ENCODE measurements at places on chromosomes 11 and 22. TPM values are rescaled to one million over a fixed set of nuclear protein-coding genes. Genes with fewer than 3 reads are reported as not detected.

DNA sequence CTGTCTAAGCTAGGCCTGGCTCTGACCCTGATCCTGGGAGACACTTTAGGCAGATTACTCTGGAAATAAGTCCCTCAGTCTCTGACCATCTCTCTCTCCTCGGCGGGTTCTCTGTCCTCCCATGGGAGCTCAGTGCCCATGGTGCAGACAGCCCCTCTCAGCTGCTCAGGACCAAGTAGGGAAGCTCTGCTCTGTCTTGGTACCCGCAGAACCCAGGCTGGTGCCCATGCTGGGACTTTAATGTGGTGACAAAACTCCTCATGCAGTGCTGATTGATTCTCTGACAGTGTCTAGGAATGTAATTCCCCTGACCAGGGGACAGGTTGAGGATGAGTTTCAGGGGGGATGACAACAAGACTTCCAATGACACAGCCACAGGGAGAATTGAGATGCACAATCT, 30.3 kb upstream of the GGTLC2 start:
- no peak for DNase-seq
- no peaks in the 10 kb centered on the region for H3K4me1 ChIP-seq
- H3K36me3 ChIP-seq: no peaks in the 10 kb centered on the region

DNA sequence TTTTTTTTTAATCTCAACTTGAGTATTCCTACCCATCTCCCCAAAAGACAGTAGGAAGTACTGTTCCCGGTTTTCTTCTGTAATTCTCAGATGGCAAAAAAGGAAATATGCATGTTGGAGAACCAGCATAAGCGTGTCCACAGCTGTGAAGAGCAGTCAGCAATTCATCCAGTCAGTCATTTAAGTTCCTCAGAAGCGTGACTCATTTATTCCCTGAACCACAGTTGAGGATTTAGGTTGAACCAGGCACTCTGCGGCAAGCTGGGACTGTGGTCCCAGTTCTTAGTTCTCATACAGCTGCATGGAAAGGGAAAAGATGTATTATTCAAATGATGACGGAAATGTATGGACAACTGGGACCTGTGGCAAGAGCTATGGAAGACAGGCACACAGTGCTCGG, 61.0 kb upstream of the MYO18B start:
- no peak for DNase-seq
- H3K4me3 ChIP-seq: no peak overlapping the region
- H3K36me3 ChIP-seq: no peaks in the 10 kb centered on the region
- no peak overlapping the region for H3K27ac ChIP-seq
- H3K4me1 ChIP-seq: no peaks in the 10 kb centered on the region

GRCh38 chr11:10522276-10522675, 18.7 kb downstream of the RNF141 start:
- H3K36me3 ChIP-seq: peaks cover 80% of the 10 kb centered on the region
- H3K27ac ChIP-seq: no peak overlapping the region
- H3K4me3 ChIP-seq: no peak overlapping the region

GRCh38 chr11:20080032-20080685, 80.1 kb downstream of the DBX1 start:
- H3K4me1 ChIP-seq: no peaks in the 10 kb centered on the region
- H3K27me3 ChIP-seq: no peaks in the 10 kb centered on the region
- H3K4me3 ChIP-seq: no peak overlapping the region
- no peak for DNase-seq

DNA sequence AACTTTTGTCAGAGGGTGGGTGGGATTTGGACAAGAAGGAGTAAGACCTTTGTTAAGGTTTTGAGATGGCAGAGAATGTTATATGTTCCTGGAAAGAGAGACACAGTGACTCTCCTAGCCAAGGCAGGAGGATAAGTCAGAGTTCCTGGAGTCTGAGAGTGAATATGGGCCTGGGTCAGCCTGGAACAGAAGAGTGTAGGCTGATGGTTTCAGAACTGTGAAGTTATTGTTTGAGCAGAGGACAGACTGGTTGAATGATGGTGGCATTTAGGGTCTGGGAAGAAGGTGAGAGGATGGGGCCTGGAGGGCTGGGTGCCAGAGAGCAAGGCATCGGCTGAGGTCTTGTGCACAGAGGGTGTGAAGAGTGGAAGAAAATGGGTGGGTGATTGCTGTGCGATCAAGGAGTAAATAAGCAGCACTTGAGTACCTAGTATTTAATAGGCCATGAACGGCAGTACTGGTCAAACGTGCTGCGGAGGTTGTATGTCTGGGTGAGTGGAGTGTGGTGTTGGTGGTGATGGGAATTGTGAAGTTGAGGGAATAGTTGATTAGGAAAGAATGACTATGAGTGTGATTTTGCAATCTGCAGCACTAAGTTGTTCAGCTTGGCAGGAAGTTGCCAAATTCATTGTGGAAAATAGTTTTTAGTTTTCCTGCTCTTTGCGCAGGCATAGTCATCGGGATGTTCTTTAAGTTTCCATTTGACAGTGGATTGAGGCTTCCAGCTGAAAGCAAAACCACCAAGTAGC, 1.8 kb downstream of the PANX1 start:
- no peaks in the 10 kb centered on the region for H3K36me3 ChIP-seq
- H3K4me3 ChIP-seq: peak overlapping the region; percentile 96
- H3K27me3 ChIP-seq: no peaks in the 10 kb centered on the region

GRCh38 chr11:130476200-130476921, 27.9 kb downstream of the ADAMTS15 start:
- no peak overlapping the region for H3K4me3 ChIP-seq
- no peaks in the 10 kb centered on the region for H3K27me3 ChIP-seq
- H3K27ac ChIP-seq: peak overlapping the region; percentile 71
- no peak for DNase-seq

DNA sequence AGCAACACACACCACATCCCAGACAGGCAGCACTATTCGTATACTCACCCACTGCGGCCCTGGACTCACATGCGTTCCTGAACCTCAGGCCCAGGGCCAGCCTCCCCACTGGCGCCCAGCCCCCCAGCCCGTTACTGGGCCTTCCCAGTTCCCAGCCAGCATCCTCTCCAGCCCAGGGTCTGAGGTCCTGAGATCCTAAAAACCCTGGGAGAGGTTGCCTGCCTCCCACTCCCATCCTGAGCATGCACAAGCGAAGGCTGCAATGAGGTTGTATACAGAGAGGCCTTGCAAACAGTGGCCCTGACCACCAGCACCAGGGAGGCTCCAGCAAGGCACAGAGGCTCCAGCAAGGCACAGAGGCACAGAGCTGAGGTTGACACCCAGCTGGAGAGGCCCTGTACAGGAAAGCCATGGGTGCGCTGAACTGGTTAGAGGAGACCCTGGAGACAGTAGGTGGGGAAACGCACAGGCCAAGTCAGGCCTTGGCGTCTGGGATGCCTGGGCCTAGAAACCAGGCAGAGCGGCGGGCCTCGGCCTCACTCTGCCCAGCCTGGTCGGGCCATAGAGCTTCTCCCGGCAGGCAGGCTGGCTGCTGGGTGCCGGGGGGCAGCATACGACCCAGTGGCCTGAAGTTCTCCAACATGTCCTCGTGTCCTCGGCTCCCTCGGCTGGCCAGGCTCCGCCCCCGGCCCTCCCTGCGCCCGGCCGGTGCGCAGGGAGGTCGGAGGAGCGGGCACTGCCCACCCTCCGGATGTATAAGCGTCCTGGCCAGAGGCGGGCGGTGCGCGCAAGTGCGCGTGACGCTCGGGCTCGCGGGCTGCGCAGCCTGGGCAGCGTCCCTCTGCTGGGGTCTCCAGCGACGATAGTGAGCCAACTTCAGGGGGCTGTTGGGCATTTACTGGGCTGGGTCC, 2.3 kb upstream of the TBX1 start:
- no peak for DNase-seq
- H3K4me1 ChIP-seq: peaks cover 22% of the 10 kb centered on the region
- H3K4me3 ChIP-seq: no peak overlapping the region

GRCh38 chr11:72314600-72315392, 70.8 kb upstream of the PHOX2A start:
- no peak overlapping the region for H3K4me3 ChIP-seq
- peaks cover 22% of the 10 kb centered on the region for H3K36me3 ChIP-seq
- no peaks in the 10 kb centered on the region for H3K27me3 ChIP-seq

DNA sequence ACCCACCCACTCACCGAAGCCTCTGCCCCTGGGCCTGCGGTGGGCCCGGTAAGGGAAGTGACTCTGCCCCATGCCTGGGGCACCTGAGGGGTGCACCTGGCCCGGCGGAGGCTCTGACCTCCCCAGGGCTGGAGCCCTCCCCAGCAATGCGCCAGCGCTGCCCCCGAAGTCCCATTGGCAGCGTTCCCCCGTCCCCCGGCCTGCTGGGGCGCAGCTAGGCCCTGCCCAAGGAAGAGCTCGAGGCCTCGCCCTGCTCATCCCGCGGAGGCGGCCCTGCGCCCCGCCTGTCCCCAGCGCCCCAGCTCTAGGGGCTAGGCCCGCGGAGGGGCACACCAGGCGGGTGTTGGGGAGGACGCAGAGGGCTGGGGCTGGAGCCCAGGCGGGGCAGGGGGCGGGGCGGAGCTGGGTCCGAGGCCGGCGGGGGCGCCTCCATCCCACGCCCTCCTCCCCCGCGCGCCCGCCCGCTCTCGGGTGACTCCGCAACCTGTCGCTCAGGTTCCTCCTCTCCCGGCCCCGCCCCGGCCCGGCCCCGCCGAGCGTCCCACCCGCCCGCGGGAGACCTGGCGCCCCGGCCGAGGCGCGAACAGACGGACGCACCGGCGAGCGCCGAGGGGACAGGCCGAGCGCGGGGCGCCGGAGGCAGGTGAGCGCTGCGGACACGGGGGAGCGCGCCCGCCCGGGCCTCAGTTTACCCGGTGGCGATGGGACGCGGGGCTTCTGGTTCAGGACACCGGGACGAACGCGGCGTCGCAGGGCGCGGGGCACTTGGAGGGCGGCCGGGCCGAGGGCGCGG, at the start of gene EPS8L2:
TSS of gene EPS8L2 (plus strand) at position 586 of the 793 bp plus-strand sequence. CDS start 3,177 bp downstream, outside the sequence.
- H3K4me1 ChIP-seq: peaks cover 42% of the 10 kb centered on the region
- H3K27ac ChIP-seq: peak within 1 kb of the TSS; percentile 74
- peak within 1 kb of the TSS; percentile 58 for H3K4me3 ChIP-seq
- peak; percentile 89 for DNase-seq
- no peaks in the 10 kb centered on the region for H3K36me3 ChIP-seq

- H3K27me3 ChIP-seq: no peaks in the 10 kb centered on the region
- H3K4me1 ChIP-seq: no peaks in the 10 kb centered on the region
- no peak overlapping the region for H3K27ac ChIP-seq
- peak; percentile 85 for DNase-seq
These were observed 27.9 kb upstream of the RASL10A start for GRCh38 chr22:29343313-29343805.

DNA sequence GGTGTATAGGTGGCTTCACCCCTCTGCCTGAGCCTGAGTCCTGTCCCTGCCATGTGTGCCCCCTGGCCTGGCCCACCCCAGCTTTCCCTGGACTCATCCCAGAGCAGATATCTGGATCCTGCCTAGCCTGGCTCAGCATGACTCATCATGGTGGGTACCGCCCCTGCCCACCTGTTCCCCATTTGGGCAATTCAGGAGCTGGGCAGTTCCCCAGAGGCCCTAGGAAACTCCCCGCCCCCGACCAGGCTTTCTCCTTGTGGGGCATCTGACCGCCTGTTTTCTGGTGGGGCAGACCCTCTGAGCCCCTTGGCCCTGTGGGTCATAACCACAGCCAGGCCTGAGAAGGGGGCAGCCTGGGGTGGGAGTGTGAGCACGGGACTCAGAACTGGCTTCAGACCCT, 4.4 kb downstream of the TSPO start:
- H3K4me3 ChIP-seq: no peak overlapping the region
- no peaks in the 10 kb centered on the region for H3K27me3 ChIP-seq
- peaks cover 15% of the 10 kb centered on the region for H3K4me1 ChIP-seq
- DNase-seq: no peak
- no peak overlapping the region for H3K27ac ChIP-seq

DNA sequence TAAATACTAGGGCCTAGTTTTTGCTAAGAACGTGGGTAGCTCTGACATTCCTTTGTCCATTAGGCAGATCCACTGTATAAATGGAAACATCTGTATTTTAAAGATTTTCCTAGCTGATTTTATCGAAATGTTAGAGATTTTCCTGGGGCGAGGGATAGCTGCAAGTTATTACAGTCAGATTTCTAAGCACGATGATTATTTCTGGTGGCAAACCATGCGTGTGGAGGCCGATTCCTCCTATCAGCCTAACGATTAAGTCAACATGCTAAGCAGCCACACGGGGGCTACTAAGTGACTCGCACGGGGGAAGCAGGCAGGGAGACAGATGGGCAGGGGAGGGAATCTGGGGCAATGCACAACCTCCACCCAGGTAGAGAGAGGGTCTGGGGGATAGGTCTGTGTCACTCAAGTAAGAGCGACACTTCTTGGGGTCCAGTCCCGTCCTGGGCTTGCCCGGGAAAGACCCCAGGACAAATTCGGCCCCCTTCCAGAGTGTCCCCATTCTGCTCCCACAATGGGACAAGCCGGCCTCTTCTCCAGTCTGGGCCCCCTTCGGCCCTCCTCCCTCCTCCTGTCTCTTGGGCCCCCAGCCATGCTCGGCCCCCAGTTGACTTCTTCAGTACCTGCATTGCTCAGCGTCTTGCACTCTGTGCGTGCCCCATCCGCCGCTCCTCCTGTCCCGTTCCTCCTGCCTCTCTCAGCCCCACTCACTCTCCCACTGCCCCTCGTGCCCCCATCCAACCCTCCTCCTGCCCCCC, 571 bp downstream of the C11orf24 start:
- peak overlapping the region; percentile 83 for H3K4me3 ChIP-seq
- peaks cover 25% of the 10 kb centered on the region for H3K4me1 ChIP-seq
- H3K27me3 ChIP-seq: no peaks in the 10 kb centered on the region
- DNase-seq: no peak

DNA sequence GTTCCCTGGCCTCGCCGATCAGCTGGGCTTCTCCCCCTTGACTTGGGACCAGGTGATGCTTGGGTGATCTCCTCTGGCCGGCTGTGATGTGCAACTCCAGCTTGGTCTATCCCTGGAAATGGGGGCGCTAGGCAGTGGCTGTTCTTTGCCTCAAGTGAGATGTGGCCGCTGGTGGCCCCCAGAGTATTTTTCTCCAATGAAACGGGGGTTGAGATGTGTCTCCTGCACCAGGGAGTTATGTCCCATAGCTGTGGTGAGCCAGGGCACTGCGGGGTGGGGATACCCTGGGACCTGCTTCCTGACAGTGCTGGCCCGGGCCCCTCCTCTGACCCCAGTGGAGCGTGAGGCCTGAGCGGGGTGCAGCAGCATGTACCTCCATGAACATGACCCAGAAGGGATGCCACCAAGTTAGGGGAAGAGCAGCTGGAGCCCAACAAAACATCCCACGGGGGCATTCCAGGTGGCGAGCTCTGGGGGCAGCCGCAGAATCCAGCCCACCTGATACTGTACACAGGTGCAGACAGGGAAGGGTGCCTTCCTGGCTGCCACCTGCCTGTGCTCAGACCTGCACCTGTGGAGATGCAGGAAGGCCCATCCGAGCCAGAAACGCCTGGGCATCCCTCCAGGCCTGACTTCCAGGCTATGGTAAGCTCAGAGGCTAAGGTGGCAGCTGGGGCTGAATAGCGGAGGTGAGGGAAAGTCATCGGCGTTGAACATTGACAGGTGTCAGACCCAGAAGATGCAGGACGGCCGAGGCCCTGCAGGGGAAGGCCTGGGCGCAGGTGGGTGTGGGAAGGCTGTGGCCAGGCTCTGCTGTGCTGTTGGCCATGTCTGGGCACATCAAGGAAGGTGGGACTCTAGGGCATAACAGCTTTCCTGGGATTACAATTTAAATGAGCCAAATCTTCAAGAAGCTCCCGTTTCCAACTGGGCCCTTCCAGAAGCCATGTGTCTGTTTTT, 97.3 kb downstream of the CTTN start:
- H3K36me3 ChIP-seq: no peaks in the 10 kb centered on the region
- DNase-seq: peak; percentile 56
- H3K27me3 ChIP-seq: no peaks in the 10 kb centered on the region
- no peak overlapping the region for H3K27ac ChIP-seq
- H3K4me1 ChIP-seq: no peaks in the 10 kb centered on the region

XNDC1N gene
- 7.0 TPM for total RNA-seq

LSP1 gene
- 78.2 TPM for total RNA-seq

TAGLN gene
- total RNA-seq: 465 TPM

LRRC51 gene
- total RNA-seq: 6.8 TPM

CLCF1 gene
- 4.0 TPM for total RNA-seq

CELSR1 gene
- 53.5 TPM for total RNA-seq
